Cortex of kidney (tissue), 1 donor: ENCODE measurements at places on chromosomes 7 and 10.

DNA sequence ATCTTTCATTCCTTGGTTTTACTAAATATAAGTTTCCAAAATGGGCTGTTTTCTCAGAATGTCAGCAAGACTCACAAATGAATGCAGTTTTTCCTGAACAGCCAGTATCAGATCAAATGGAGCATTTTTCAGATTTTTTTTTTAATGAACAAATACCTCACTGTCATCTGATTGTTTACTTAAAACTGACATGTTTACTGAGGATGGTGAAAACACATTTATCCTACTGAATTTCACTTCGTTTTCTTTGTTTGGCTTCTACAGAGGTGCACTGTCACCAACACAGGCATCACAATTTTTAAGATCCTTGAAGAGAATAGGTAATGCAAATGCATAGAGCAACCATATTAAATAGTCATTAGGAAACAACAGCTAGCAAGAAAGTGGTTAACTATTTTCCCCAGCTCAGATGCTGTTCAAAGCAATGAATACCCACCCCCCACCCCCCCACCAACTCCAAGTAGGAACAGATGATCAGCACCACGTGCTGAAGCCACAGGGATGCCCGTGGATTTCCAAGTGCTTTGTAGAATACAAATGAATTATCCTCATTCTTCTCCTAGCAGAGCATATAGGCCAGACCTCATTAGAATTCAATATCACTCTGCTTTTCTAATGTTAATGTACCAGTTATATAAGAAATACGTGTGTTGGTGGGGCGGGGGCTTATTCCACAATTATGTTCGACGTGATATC lies 205.9 kb downstream of the SKAP2 start:
- no peak for DNase-seq

GRCh38 chr7:155380221-155380861 lies 77.6 kb upstream of the EN2 start:
- DNase-seq: no peak

DNA sequence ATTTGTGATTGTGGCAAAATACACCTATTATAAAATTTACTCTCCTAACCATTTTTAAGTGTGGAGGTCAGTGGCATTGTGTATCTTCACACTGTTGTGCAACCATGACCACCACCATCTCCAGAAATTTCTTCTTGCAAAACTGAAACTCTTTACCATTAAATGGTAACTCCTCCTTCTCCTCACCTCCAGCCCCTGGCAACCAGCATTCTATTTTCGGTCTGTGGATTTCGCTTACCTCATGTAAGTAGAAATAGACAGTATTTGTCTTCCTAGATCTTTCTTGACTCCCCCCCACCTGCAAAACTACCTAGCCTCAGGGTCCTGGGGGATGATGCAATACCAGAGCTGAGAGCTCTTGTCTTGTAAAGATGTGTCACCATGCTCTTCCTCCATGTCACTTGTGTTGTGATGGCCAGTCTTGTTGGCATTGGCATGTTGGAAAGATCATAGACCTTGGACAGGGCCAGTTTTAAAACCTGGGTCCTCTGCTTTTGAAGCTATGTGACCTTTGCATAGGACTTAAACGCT lies 71.1 kb upstream of the EMX2 start:
- no peak for DNase-seq

GRCh38 chr10:110437761-110438341 lies 59.9 kb upstream of the DUSP5 start:
- DNase-seq: no peak
